HuH-7 (cell line): ENCODE measurements at places on chromosomes 3 and 15.

DNA sequence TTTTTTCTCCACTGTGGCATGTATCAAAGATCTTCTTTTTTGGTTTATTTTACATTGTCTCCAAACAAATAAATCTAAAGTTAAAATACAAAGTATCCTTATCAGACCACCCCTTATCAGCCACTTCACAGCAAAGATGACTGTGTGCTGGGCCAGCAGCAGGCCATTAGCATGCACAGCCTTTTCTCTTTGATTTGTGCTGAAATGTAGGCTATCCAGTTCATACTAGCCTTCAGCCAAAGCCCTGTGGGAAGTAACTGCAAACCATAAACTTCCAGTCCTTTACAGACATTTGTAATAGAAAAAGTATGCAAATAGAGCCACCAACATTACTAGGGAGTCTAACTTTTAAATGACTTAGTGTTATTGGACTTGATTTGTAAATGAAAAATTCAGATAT is 816.3 kb downstream of the FHIT start:
- no peak for DNase-seq

DNA sequence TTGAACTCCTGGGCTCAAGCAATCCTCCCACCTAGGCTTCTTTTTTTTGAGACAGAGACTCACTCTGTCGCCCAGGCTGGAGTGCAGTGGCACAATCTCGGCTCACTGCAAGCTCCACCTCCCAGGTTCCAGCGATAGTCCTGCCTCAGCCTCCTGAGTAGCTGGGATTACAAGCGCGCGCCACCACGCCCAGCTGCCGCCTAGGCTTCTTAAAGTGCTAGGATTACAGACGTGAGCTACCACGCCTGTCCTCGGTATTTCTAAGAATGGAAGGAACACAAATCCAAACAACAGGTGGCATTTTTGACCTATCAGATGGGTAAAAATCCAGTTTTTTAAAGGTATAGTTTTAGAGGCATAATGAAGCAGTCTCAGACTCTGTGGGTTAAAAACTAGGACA is 113.8 kb downstream of the ANP32A start:
- no peak for DNase-seq

- no peak for DNase-seq
Observed at GRCh38 chr3:150222691-150223489, 185.2 kb upstream of the TSC22D2 start.

DNA sequence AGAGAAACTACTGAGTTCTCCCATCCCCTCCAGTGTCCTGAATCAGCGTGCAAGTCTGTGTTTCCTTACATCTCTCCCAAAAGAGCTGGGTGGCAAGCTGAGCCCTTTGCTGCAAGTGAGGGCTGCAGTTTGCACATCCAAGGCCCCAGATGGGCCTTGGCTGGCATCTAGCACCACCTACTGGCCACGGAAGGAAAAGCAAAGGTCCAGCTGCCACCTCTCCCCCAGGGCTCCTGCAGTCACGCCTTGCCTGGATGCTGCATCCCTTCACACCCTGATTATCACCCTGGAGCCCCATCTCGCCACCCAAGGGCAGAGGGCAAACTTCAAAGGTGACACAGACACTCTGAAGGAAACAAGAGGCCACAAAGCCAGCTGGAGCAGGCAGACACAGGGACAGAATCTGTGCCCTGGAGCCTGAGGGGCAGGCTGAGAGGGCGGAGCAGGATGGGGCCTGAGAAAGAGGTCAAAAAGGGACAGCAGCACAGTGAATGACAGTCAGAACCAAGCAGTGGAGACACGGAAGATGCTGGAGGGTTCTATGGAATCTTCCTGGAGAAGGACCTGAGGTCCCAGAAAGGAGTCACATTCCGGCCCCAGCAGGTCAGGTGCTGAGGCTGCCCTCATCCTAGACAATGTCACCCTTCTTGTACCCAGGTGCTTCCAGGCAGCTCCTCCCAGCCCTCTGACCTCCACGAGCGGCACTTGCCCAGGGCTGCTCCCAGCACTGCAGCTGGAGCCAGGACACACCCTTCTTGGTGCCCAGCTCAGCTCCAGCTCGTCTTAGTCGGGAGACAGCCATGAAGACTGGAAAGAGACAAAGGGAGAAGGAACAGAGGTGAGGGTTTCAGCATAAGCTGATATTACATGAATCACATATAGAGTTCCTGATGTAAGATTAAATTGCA is 18.3 kb upstream of the NTRK3 start:
- DNase-seq: peak; percentile 87

GRCh38 chr3:116069024-116069423 is 376.3 kb downstream of the LSAMP start:
- no peak for DNase-seq

DNA sequence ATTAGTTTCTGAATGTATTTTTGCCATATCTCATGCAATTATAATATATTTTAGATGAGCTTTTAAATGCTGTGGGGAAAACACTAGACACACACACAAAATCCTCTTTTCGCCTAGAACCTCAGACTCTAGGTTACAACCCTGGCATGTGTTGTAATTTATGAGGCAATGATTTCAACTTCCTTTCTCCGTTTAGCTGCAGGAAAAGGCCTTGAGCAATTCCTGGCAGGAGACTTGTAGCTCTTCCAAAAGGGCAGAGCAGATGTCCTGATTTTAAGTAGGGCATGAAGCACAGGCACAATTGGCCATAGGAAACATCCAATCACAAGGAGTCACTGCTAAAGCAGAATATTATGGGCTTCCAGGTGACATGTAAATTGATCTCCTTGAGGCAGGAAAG is 82.0 kb downstream of the GPR156 start:
- peak; percentile 27 for DNase-seq

GRCh38 chr15:71581398-71581930 is 228.9 kb upstream of the NR2E3 start:
- DNase-seq: no peak
